ENCODE measurements at places on chromosomes 7 and 10.
A peak's percentile ranks its signal among the peaks of the same experiment; 100 is the strongest.

DNA sequence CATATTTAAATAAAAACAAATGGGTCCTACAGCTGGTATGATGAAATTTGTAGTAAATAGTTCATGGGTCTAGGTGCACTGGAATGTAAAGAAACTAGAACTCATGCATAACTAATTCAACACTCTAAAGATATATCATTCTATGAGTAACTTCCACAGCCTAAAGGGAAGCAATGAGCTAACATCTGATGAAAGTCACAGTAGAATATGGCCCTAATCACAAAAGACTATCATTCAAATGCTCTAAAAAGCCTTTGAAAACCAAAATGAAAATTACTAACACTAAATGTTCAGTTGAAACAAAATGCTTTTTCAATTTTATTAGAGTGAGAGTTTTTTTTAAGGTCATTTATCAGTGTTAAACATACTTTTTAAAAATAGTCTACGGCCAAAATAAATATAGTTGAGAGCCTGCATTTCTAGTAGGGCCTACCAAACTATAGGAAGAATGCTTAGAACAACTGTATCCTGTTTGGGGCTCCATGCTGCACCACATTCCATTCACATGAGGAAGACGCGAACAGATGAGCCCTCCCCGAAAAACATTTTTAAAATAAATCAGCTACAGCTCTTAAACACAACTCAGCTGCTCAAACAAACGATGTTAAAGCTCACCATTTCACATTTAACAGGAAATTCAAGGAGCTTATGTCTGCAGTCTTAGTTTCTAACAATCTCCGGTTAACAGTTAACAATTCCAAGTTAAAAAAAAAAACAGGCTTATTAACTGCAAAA is 134.5 kb downstream of the NRBF2 start:
- DNase-seq = peak; percentile 68

- DNase-seq = peak; percentile 97
These were observed 38.6 kb upstream of the SH2D4B start for GRCh38 chr10:80498833-80499741.

- no peak for DNase-seq
These were observed 126.0 kb upstream of the RET start for GRCh38 chr10:42950606-42951485.

- DNase-seq = no peak
These were observed 1164.2 kb upstream of the LRRN3 start for GRCh38 chr7:109926738-109927137.

DNA sequence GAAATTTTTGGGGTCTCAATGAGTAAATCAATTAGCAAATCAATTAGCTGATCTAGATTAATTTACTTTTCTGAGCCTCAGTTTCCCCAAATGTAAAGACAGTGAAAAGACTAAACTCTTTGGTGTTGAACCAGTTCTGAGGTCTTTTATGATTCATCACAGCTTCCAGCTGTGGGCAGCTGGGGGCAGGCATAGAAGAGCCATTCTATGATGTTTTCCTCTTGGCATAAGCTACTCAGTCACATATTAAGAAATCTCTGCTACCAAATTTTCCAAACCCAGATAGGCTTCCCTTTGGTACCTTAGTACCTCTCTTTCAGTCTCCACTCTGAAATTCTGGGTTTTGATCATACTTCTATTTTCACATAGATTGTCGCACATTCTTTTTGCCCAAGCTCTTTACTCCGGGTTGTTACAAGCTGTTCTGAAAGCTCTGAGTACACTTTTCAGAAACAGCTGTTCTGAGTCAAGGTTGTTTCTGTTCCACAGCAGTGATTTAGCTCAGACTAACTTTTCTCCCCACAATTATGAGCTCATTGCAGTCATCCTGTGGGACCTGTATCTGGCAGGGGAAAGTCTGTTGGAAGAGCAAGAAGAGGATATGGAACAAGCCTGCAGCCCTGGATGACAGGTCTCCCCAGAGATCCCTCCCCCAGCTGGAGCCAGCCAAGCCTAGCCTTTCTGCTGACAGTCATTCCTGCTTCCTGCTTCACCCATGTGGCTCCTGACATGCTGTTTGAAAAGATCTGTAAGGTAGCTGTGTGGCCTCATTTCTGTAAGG is 599.6 kb upstream of the GHITM start:
- DNase-seq = peak; percentile 88

- DNase-seq = no peak
These were observed 8.2 kb downstream of the ASB15 start for GRCh38 chr7:123609883-123610239.

DNA sequence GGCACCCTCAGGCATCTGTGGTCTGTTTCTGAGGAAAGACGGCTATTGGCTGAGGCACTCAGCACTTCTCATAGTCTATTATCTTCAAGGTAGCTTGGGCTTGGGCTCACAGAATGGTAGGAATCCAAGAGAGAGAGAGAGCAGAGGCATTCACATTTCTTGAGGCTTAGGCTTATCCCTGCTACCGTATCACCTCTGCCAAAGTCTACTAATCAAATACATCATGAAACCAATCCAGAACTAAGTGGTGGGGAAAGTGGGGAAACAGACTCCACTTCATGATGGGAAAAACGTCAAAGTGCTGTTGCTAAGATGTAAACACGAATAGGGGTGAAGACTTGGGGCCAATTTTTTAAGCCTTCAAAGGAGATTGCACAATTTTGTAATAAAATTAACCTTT is 271.1 kb upstream of the SEMA3D start:
- DNase-seq = peak; percentile 52

DNA sequence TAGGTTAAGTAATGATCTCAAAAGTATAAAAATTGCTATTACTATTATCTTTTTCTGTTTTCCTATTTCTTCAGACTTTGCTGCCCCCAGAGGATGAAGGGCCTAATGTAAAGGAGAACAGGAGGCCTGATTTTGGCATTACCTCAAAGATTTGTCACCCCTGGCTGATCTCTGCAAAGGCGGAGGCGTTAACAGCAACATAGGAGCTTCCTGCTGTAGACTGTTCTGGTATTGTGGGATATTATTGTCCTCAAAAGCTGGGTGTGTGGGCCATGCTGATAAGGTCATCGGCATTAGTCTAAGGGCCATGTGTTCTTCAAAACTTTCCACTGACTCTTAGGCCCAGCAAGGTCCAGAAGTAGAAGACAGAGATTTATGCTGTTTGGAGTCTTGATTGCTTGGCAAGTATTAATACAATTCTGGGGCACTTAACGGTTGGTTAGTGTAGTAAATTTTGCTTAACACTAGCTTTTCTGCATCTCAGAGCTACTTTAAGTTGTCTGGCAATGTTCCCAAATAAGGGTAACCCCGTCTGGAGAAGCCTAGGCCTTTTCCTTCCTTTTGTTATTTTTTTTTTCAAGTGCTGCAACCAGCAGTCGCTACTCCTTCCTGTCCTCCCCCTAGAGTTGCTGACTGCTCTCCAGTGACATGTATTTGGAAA is 14.0 kb upstream of the ENTPD1 start:
- DNase-seq = no peak

DNA sequence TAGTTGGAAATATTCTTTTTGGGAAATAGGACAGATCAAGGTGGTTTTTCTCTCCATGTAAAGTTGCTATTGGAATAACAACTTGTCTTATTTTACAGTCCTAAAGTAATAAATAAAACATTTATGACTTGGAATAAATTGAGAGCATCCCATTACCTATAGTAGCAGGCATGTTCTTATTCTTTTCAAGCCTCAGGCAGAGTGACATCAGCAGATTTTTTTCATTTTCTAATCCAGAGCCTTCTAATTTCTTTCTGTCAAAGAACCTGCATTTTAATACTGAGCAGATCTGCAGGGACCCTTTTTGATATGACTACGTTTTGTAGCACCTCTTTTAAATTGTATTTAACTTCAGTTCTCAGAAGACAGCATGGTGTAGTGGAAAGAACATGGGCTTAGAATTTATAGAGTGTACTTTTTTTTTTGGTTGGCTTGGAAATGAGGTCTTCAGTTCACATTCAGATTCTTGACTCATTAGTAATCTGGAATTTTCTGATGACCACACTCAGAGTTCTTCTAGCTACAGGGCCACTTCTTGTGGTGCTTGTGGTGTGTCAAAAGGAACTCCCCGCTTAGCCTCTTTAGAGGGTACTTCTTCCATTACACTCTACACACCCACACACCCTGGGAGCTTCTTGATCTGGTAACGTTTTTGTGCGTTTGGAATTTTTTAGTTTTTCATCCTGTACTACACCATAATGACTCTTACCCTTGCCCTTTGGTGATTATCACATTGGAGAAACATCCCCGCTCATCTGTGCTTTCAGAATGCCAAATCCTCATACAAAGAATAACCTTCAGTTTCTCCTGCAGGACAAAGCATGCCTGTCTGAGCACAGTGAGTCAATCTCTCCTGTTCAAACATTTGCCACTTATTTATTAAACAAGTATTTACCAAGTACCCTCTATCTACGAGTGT is 34.6 kb downstream of the AGK start:
- peak; percentile 67 for DNase-seq

DNA sequence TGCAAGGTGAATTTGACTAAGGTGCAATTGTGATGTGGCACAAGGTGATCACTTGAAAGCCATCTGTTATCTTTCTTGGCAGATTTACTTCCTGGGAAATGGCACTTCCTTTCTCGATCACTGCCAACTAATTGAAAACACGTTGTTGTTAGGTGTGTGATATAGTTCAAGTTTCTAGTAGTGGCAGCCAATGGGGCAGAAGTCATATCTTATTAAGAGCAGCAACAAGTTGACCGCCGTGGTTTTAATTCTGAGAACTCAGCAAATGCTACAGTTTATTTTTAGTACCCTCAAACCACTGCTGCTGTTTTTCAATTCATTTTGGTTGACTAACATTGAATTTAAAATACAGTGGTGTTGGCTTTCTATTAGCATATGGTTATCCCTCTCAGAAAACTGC is 1.6 kb downstream of the CHN2 start:
- DNase-seq = no peak

GRCh38 chr10:121089434-121089833 is 238.3 kb downstream of the WDR11 start:
- no peak for DNase-seq

- DNase-seq = no peak
These were observed 284.6 kb upstream of the ANKRD30A start for GRCh38 chr10:36840788-36841187.

All from islet precursor cell (in vitro differentiated cells).